ENCODE measurements at places on chromosomes 5 and 9. TPM values are rescaled to one million over a fixed set of nuclear protein-coding genes. Genes with fewer than 3 reads are reported as not detected.

DNA sequence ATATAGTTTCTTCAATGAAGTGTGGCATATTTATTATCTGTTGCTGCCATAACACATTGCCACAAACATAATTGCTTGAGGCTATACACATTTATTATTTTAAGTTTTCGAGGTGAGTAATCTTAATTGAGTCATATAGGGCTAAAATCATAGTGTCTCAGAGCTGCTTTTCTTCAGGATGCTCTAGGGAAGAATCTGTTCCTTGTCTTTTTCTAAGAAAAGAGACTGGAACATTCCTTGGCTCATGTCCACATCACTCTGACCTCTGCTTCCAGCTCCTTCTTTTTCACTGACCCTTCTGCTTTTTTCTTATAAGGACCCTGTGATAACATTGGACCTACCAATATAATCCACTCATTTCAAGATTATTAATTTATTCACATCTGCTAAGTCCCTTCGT is 632.4 kb upstream of the TYRP1 start:
- no peak for ATAC-seq

GRCh38 chr5:17256839-17257238 is 39.4 kb downstream of the BASP1 start:
- ATAC-seq, result no peak

GRCh38 chr5:1264211-1264610 is 30.7 kb downstream of the TERT start:
- ATAC-seq, result no peak

- peak; percentile 46 for ATAC-seq
Observed at GRCh38 chr9:78775696-78776295, 478.9 kb downstream of the PSAT1 start.

GRCh38 chr5:60888359-60889061 is 44.4 kb upstream of the ELOVL7 start:
- ATAC-seq, result no peak

Gene ANKRD18B
- total RNA-seq, result 0.51 TPM

GRCh38 chr5:9278921-9279603 is 266.8 kb downstream of the SEMA5A start:
- no peak for ATAC-seq

- ATAC-seq, result no peak
Observed at GRCh38 chr9:124293718-124294506, 36.2 kb downstream of the NEK6 start.

DNA sequence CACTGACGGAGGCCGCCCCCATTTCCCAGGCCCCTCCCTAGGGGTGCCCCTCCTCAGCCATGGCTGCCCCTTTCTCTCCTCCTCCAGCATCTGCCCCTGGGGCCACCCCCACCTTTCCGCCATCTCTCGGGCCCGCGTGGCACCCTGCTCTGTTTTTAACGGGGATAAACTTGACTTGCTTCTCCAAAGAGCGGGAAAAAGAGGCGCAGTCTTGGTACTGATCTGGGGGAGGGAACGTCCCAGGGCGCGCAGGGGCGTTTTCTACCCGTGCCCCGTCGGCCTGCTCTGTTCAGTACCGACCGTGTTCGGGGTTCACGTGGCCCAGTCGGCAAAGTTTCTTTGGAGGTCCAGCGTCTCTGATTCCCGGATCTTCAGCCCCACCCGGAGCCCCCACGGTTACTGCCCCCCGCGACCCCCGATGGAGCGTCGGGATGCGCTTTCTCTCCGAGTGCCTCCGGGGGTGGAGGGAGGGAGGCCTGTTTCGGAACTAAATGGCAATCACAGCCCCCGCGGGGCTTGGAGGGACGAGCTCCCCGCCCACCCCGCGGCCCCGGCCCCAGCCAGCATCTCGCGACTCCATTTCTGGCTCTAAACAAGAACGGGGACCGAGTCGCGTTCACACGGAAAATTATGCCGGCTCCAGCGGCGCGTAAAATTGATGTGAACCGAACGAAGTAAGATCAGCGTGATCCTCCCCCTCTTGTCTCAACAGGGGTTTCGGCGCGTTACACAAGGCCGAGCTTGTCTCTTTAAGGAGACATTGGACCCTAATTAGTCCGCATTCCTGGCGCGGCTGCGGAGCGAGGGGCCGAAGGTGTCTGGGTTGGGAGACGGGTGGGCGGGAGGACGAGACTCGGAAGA is 1.1 kb upstream of the TLE4 start:
- ATAC-seq, result peak; percentile 0

DNA sequence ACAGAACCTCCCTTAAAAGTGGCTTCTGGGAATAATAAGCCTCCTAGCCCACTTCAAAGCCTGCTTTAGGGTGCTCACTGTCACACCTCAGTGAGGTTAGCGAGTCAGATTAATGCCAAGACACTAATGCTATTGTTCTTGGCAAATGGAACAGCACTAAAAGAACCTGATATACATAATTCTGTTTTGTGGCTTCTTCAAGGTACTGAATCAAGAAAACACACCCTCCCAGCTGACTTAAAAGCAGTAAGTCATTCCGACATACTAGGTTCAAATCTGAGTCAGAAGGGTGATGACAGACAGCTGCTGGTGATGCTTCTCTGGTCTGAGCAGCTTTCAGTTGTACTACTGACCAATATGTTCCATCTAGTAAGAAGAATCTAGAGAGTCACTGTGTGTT is 121.6 kb downstream of the OXCT1 start:
- no peak for ATAC-seq

Gene CAMK2A
- total RNA-seq, result 5.8 TPM

Gene SPATA31E1
- 0.16 TPM for total RNA-seq

DNA sequence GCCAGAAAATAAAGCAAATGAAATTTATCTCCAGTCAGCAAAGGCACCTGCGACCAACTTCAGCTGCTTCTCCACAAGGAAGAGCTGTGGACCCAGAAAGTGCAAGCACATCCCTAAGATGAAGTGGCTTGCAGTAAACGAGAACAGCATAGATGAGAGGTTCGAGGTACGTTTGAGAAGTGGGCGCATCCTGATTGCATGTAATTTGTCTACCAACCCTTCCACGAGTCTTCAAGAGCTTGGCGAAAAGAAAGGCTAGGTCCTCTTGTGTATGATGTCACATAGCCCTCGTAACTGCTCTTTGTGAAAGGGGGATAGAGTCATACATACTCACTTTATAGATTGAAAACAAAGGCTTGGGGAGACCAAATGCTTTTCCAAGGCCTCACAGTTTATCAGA is 6.0 kb upstream of the LCP2 start:
- ATAC-seq, result no peak

- peak; percentile 85 for ATAC-seq
Observed at GRCh38 chr5:17482790-17483189, 15.2 kb upstream of the TAF11L2 start.

- ATAC-seq, result no peak
Observed at GRCh38 chr9:98121058-98121457, 2.0 kb upstream of the TRIM14 start.

DNA sequence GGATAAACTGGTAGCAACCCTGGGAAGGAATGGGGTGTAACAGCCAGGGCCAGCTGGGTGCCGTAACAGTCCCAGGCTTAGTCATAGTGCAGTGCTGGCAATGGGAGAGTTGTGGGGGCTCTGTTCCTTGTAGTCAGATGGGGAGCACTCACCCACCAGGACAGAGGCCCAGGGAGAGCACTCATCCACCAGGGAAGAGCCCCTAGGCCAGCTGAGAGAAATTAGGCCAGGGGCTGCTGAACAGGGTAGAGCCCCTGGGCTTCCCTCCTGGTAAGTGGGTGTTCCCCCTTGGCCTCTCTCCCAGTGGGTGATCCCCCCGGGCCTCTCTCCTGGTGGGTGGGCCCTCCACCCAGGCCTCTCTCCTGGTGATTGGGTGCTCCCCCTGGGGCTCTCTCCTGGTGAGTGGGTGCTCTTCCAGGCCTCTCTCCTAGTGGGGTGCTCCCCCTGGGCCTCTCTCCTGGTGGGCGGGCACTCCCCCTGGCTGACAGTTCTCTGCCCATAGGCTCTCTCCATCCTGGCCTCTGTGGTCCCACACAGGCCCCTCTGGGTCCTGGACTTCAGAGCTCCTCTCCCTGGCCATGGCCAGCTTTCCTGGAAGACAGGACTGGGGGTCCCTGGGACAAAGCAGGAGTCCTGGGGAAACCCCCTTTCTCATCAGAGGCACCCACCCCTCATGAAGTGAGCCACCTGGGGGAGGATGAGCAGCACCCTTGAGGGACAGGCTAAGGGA is 13.4 kb downstream of the FGD3 start:
- no peak for ATAC-seq

- peak; percentile 96 for ATAC-seq
Observed at GRCh38 chr9:16154521-16155078, 601.8 kb downstream of the CCDC171 start.

DNA sequence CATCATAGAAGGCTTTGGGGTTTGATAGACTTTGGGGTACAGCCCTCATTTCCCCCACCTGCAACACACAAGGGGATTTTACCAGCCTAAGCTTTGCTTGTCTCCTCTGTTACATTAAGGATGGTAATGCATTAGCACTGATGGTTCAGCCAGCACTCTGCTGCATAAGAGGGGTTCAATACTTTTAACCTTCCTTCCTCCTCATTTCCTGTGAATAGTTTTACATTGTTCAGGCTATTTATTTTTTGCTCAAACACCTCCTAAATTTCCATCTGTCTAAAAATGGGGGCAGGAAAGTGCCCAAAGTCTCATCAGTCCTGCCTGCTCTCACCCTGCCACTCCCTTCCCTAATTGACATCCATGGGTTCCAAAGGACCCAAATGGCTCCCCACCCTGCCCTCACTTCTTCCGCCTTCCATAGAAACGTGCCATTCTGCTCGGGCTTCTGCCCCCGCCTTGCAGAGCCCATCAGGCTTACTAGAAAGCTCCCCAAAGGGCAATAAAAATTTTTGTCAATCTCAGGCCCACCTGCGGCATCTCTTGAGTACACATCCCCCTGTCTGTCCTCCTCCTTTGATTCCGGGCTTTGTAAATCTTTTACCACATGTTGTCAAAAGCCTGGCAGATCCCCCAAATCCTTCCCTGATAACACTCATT is 239.5 kb upstream of the SLC24A2 start:
- ATAC-seq, result no peak

Gene GPR150
- total RNA-seq, result 0.38 TPM

DNA sequence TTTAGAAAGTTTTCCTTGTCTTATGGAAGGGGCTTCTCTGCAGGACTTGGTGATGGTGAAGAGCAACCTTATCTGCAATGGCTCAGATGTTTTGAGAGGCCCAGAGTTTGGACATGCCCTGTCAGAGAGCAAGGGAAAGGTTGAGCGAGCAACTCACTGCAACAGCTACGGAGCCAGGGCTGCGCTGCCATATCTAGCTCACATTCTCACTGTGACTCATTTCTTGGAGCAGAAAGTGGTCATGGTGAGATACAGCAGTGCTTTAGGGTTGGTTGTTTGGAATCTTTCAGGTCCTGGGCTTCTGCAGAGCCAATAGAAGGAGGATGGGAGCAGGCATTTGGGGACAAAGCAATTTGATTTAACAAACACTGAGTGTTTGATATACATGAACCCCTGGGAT is 12.3 kb downstream of the GLRA1 start:
- no peak for ATAC-seq

DNA sequence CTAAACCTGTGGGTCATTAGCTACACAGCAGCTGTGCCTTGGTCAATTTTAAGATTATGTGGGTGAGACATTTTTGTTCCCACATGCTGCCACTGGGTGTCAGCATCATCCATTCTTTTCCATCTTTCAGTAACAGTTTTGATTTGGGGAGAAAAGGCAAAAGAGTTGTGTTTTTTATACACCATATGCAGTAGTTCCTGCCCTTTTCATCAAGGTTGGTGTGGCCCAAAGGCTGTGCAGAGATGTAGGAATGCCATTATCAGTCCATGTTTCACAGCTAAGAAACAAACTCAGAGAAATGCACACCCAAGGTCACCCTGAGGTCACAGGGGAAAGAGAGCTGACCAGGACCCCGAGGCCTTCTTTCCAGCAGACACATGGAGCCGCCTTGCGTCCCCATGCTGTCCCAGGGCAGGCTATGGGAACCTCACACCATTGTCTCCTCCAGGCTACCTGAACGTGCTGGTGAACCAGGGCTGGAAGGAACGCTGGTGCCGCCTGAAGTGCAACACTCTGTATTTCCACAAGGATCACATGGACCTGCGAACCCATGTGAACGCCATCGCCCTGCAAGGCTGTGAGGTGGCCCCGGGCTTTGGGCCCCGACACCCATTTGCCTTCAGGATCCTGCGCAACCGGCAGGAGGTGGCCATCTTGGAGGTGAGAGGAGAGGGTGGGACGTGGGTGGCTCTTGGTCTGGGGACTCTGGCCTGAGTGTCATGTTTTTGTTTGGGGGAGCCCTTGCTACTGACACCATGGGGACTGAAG is 27.8 kb upstream of the GRPEL2 start:
- peak; percentile 11 for ATAC-seq

Gene SCAMP1
- total RNA-seq, result 63.9 TPM

DNA sequence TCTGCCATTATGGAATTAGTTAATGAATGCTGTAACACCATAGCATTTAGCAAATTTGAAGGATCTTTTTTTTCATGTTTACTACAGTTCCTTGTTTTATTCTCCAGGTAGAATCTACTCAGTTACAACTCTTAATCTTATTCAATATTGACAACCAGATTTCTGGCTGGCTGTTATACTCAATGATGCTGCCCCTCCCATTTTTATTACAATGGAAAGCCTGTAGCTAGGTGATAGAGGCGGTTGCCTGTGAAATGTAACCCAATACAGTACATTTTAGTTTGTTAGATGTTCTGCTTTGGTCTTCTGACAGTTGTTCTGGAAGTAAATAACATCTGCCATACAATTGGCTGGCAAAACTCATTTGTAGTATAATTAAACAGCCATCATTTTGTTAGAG is 294.2 kb downstream of the DMRTA1 start:
- ATAC-seq, result no peak

Gene TRUB2
- 35.3 TPM for total RNA-seq

Gene IRX1
- total RNA-seq, result 0.31 TPM

- no peak for ATAC-seq
Observed at GRCh38 chr9:83665580-83666200, 42.1 kb downstream of the UBQLN1 start.

Data from motor neuron (in vitro differentiated cells).